ENCODE measurements at places on chromosomes 1 and 21.

DNA sequence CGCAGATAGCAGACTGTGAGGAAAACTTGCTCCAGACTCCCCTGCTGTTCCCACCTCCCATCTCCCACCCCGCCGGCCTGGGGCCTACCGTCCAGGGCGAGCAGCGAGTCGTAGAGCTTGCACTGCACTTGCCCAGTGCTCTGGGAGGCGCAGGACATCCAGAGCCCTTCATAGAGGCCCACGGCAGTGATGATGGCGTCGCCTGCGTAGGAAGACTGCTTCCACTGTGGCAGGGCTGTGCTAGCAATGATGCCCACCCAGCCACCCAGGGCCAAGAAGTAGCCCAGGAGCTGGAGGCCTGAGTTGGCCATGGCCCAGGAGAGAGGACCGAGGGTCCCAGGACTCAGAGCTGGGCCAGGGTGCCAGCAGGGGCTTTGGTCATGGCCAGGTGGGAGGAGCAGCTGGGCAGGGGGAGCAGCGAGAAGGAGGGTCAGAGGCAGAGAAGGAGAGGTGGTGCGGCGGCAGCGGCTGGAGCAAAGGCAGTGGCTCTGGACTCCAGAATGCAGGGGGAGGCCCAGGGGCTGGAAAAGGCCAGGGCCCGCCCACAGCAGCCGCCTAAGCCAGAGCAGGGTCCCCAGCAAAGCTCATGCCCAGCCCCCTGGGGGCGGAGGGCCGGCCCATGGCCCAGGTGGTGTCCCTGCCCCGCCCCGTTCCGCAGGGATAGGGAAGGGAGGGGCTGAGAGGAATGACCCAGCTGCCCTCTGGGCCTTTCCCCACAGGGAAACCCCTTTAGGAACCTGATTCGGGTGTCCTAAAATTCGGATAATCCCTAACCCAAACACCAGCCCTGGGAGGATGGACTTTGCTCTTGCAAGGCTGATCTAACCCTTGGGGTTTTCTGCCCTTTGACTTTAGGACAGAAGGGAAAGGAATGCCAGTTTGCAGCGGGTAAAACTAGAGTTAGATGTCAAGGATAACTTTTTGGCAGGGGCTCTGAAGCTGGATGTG, at the start of gene CLDN19:
Gene CLDN19 (minus strand): TSS at position 484 of the 948 bp plus-strand sequence. CDS start 173 bp downstream, at position 311.
- peak; percentile 65 for DNase-seq

GRCh38 chr1:96365076-96365475, 356.5 kb upstream of the PTBP2 start:
- no peak for DNase-seq

DNA sequence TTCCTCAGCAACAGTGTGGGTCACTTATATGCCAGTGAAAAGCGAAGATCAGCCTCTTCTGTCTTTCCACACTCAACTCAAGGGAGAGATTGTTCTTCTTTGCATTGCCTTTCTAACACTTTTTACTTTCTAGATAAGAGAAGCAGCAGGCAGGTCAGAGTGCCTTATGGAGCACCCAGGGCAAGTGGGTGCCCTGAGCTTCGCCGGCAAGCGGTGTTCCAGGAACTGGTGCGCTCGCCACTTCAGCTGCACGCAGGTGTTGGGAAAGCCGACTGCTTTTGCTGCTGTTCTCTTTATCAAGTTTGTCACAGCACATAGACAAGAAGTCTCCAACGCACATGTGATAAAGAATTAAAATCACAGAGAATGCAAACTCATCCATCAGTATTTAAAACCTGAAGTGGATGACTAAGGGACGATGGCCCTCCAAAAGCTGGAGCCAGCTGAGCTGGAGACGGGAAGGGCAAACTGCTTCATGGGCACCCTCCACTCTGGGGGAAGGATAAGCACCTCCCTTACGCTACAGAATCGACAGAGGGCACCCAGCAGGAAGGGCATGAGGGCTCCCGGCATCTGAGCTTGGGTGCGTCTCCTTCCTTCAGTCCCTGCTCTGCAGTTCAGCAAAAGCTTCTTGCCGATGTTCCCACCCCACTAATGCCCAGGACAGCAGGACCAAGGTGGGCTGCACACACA, 20.7 kb downstream of the UBE2G2 start:
- no peak for DNase-seq

DNA sequence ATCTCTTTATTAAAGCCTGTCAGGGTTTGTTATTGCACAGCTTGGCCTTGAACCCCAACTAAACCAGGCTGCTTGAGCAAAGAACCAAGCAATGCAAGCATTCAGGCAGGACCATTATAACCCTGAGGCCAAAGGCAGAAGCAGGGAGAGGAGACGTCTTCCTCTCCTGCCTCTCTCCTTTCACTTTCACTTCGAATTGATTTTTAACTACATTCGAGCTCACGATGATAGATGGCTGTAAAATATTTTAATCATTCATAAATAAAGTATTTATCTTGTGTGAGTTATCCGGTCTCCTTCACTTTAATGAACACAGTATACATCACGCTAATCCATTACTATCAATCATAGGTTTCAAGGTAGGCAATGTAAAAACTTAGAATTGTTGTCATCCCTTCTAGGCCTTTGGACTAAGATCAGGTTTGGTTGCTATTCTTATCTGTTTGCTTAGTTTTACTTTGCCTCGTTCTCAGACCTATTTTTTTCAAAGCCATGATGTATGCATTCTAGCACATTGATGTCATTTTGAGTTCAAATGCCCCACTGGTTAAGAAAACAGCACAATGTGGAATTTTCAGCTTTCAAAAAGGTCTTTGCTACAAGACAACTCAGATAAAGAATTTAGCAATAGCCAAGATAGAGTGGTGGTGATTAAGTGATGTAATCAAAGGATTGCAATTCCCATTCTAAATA, 480.2 kb upstream of the RUNX1 start:
- no peak for DNase-seq

DNA sequence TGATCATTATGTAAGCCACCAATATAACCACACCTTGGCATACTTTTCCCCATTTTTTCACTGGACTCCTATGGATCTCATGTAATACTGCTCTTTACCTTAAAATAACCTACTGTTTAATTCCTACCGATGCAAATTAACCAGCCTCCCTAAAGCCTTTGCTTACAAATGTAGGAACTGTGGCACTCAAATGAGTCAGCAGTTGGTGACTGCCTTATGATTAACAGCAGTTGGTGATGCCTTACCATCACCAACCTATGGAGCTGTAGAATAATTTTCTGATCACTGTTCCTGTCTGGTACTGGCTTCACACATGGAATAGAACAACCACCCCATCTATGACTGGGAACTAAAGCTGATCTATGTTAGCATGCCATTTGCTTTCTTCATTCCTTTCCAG, 7.8 kb upstream of the NUDT17 start:
- no peak for DNase-seq

GRCh38 chr1:43466403-43466802, 12.7 kb upstream of the HYI start:
- no peak for DNase-seq

DNA sequence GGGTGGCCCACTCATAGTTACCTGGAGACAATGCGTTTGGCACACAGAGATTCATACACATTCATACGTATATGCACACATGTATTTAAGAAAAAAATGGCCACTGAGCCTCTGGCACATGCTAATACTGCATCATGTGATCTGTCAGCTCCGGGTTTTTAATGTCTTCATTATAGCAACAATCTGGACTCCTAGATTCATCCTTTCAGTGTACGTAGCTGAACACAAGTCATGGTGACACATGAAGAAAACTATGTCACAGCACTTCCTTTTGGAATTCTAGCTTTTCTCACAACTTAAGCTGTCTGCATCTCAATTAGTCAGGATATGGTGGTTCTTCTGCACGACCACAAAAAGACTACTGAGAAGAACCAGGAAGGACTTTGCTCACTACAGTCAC, 24.7 kb downstream of the HSF2BP start:
- no peak for DNase-seq

DNA sequence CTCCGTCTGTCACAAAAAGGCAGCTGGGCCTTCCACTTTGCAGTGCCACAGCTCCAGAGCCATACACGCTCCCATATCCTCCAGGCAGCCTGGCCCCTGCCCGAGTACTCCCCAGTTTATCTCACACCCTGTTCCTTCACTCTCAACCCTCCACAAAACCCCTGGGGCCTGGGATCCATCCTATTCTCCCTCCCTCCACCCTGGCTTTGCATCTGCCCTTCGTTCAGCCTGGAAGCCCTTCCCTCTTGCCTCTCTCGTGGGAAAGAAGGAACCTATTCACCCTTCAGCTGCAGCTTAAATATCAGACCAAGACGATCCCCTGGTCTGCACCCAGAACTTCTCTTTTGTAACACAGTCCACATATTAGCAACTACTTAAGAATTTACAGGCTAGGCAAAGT, 56.7 kb downstream of the CAMK2N1 start:
- DNase-seq: no peak

DNA sequence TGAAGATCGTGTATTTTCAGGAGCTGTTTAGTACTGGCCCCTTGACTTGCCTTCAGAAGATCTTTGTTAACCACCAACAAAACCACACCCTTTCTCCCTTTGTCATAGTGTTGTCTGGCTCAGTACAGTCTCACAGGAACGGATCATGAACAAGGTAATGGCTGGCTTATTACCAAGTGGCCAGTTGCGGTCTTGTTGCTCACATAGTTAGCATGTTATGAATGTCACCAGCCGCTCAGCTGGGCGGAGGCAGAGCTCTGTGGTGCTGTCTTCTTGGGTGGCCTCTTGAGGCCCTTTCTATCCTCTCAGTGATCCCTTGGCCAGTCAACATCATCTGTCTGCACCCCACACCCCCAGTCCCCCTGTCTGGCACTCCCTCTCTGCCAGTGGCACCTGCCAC, 21.4 kb downstream of the CNIH3 start:
- no peak for DNase-seq

- no peak for DNase-seq
Measured at GRCh38 chr1:22563671-22564602, 648 bp downstream of the EPHA8 start.

DNA sequence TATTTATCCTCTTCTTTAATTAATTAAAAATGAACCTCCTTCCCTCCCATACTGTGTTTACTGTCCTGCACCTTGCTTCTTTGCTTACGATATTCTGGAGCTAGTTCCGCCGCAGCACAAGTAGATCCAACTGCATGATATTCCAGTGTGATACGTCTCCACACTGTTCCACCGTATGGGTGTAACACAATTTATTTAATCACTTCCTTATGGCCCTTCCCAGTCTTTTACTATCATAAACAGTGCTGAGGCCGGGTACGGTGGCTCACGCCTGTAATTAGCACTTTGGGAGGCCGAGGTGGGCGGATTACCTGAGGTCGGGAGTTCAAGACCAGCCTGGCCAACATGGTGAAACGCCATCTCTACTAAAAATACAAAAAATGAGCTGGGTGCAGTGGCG, 25.7 kb downstream of the CNST start:
- DNase-seq: no peak

- no peak for DNase-seq
Measured at GRCh38 chr1:246074421-246074820, 432.7 kb downstream of the SMYD3 start.

- DNase-seq: peak; percentile 61
Measured at GRCh38 chr1:119008483-119009311, 20.6 kb upstream of the TBX15 start.

GRCh38 chr21:26085882-26086281, 84.7 kb downstream of the APP start:
- no peak for DNase-seq

GRCh38 chr1:53752281-53752680, 13.3 kb upstream of the GLIS1 start:
- no peak for DNase-seq

DNA sequence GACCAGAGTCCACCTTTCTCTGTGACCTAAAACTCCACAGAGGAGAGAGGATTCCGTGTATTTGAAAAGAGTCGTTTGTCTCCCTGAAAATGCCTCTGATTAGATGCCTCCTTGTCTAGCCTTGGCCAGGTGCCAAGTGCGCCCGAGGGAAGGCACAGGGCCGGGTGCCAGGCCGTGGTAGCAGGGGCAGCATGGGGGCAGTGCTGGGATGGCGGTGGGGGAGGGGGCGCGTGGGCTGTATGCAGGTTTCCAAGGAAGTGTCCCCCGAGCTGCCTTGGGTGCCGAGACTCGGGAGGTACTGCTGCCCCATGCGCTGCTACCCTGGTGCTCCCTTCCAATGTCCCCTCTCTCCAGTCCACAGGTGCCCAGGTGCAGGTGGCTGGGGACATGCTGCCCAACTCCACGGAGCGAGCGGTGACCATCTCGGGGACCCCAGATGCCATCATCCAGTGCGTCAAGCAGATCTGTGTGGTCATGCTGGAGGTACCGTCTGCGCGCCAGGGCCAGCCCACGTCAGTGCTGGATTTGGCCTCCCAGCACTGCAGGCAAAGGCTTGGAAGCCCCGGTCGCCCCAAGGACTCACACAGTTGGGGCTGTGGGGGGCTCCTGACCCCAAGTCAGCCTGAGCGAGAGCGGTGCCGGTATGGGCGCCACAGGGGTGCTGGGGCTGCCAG, 70.9 kb upstream of the COL6A1 start:
- DNase-seq: no peak

- DNase-seq: no peak
Measured at GRCh38 chr1:153659656-153660055, 1.2 kb downstream of the SNAPIN start.

- DNase-seq: no peak
Measured at GRCh38 chr1:159188375-159188788, 16.3 kb upstream of the ACKR1 start.

GRCh38 chr21:19463966-19464365, 1060.4 kb upstream of the TMPRSS15 start:
- DNase-seq: no peak

- no peak for DNase-seq
Measured at GRCh38 chr1:36699113-36699911, 216.6 kb upstream of the CSF3R start.

DNA sequence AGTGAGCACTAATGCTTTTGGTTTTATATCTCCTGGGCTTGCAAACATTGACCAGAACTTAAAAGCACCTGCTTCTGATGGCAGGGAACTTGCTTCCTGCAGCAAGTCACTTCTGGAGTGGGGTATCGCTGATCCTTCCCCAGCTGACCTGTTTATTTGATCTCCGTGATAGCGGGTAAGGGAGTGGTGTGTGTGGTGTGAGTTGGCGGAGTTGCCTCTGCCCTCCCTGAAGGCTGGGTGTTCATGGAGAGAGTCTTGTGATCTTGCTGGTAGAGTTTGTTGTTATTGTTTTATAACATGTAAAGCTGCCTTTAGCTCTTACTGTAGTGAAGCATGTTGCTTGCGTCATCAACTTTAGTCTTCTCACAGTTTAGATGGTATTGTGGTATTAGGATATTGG, 3.9 kb downstream of the MFN2 start:
- DNase-seq: no peak

DNA sequence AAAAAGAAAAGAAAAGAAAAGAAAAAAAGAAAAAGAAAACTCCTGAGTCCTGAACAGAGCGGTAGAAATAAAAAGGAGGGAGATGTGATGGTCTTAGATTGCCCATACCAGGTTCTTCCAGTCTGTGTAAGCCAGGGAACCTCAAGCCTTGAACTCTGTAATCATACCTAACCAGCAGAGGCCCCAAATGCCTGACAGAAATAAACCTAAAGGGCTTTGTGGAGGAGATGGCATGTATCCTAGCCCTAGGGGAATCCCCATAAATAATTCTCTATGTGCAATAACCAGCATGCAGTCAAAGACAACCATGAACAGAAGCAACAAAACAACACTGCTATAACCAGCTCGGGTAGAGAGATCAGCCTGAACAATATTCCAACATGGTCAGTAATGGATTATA, 40.4 kb downstream of the USP48 start:
- DNase-seq: no peak

- peak; percentile 18 for DNase-seq
Measured at GRCh38 chr1:145985502-145986439, 10.6 kb downstream of the TXNIP start.

- no peak for DNase-seq
Measured at GRCh38 chr1:221794079-221794670, 52.3 kb upstream of the DUSP10 start.

- no peak for DNase-seq
Measured at GRCh38 chr1:155882235-155882634, 22.9 kb downstream of the SYT11 start.

Measured in HuH-7.5 (cell line).